CD14-positive monocyte (primary cell): ENCODE measurements at places on chromosomes 5 and 9. TPM values are rescaled to one million over a fixed set of nuclear protein-coding genes. Genes with fewer than 3 reads are reported as not detected.

- peaks cover 14% of the 10 kb centered on the region for H3K4me1 ChIP-seq
- H3K36me3 ChIP-seq, result peaks cover 55% of the 10 kb centered on the region
- DNase-seq, result peak; percentile 58
- H3K27me3 ChIP-seq, result no peaks in the 10 kb centered on the region
Measured at GRCh38 chr5:143314659-143315058, 88.8 kb downstream of the NR3C1 start.

DNA sequence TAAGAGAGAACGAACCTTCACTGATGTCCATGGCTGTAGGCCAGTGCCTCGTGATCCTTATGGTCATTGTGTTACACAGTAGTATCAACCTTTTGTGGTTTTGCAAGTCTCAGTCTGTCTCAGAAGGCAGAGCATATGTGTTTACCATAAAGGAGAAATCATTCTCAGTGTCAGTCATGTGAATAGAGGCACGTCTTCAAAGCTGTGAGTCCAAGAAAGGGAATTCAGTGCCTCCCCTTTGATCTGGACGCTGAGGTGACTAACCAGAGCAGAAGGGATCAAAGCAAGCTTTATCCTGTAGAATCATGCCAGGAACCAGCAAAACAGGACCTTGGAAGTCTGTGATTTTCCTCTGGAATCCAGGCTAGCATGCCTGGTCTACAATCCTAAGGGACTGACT, 433.9 kb downstream of the DNAH5 start:
- no peaks in the 10 kb centered on the region for H3K4me1 ChIP-seq
- no peak overlapping the region for H3K27ac ChIP-seq
- no peak overlapping the region for H3K4me3 ChIP-seq
- H3K27me3 ChIP-seq, result no peaks in the 10 kb centered on the region

DNA sequence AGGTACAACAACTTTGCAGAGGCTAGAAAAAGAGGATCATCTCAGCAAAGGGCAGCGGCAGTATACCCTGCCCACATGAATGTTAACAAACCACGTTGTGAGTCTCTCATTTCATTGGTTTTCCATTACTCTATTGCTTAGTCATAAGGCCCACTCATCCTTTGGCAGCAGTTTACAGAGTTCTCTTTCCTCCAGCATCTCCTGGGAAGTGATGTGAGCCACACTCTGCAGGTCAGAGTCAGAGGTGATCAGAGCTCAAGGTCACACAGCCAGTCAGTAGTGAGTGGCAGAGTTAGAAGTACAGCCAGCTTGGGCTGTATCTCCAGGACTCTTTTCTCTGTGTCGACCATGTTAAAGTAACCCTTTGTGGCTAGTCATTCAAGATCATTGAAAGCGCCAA, 599.6 kb upstream of the GRAMD2B start:
- DNase-seq, result no peak
- no peak overlapping the region for H3K27ac ChIP-seq
- no peaks in the 10 kb centered on the region for H3K27me3 ChIP-seq

DNA sequence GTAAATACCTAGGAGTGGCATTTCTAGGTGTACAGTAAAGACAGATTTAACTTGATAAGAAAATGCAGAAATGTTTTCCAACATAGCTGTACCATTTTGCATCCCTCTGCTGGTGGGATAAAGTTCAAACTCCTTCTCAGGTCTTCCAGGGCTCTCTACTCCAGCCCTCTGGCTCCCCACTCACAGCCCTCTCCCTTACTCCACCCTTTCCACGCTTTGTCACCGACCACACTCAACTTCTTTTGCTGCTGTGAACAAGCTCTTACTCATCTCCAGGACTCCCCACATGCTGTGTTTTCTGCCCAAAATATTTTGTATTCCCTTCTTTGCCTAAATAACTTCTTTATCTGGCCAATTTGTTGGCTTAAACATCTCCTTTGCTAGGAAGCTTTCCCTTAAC, 90.6 kb upstream of the OSMR start:
- no peak overlapping the region for H3K4me3 ChIP-seq
- H3K27ac ChIP-seq, result no peak overlapping the region
- no peaks in the 10 kb centered on the region for H3K27me3 ChIP-seq
- no peak for DNase-seq

- no peak overlapping the region for H3K27ac ChIP-seq
- no peaks in the 10 kb centered on the region for H3K36me3 ChIP-seq
- no peak overlapping the region for H3K4me3 ChIP-seq
- DNase-seq, result no peak
Measured at GRCh38 chr5:174259696-174260420, 214.4 kb downstream of the NSG2 start.

DNA sequence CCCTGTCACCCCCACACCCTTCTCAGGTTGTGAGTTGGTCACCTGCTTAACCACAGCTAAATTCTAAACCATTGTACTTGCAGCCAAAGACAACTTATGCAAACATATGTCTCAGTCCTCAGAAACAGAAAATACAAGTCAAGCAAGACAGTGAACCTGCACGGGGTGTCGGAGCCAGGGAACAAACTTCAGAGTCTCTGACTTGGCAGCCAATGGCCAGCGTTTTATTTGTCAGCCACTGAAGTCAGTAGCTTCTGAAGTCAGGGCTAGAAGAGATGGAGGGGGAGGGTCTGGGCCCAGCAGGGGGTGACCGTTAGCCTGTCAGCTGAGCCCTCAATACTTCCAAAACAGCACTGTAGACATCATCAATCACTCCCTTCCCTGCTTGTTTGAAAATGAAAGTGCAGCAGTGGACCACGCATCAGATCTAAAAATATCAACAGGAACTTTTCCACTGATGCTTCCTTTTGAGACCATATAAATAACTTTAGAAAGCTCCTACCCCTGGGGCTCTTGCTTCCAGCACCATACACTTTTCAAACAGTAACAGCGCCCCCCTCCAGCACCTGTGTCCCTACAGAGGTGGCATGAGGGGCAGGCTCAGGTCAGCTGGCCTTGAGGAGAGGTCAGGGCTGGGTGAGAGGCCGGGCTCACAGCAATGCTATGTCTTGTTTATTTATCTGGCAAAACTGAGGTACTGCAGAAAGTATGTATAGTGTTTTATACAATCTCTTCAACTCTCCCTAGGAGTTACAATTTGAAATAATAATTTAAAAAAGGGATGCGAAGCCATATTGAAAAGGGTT, 142.5 kb downstream of the ACER2 start:
- H3K4me3 ChIP-seq, result no peak overlapping the region
- no peaks in the 10 kb centered on the region for H3K36me3 ChIP-seq
- peaks cover 3% of the 10 kb centered on the region for H3K4me1 ChIP-seq
- no peaks in the 10 kb centered on the region for H3K27me3 ChIP-seq
- H3K27ac ChIP-seq, result no peak overlapping the region

DNA sequence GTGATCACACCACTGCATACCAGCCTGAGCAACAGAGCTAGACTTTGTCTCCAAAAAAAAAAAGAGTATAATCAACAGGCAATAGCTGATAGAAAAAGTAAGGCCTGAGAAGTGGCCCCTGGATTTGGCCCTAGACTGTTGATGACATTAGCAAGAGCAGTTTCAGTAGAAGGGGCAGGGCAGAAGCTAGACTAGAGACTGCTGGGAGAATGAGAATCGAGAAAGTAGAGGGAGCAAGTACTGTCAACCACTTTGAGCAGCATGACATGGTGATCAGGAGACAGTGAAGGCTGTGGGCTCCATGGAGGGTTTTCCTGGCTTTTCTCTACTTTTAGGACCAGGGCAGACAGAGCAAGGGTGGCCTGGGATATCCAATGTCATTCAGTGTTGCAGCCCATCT, 34.9 kb upstream of the B4GALT1 start:
- no peak overlapping the region for H3K4me3 ChIP-seq
- no peaks in the 10 kb centered on the region for H3K27me3 ChIP-seq
- DNase-seq, result no peak

GRCh38 chr9:16092142-16093091, 539.6 kb downstream of the CCDC171 start:
- H3K4me3 ChIP-seq, result no peak overlapping the region
- no peaks in the 10 kb centered on the region for H3K36me3 ChIP-seq
- no peaks in the 10 kb centered on the region for H3K4me1 ChIP-seq
- H3K27me3 ChIP-seq, result no peaks in the 10 kb centered on the region

- no peak for DNase-seq
- no peak overlapping the region for H3K4me3 ChIP-seq
- no peaks in the 10 kb centered on the region for H3K27me3 ChIP-seq
- H3K27ac ChIP-seq, result no peak overlapping the region
Measured at GRCh38 chr5:2191972-2192371, 309.2 kb upstream of the IRX4 start.

- peaks cover 98% of the 10 kb centered on the region for H3K27me3 ChIP-seq
- H3K36me3 ChIP-seq, result no peaks in the 10 kb centered on the region
- DNase-seq, result no peak
- no peak within 1 kb of the TSS for H3K27ac ChIP-seq
- H3K4me3 ChIP-seq, result no peak within 1 kb of the TSS
Measured at GRCh38 chr5:141488591-141489561, at the start of gene PCDHGC5. TSS of gene PCDHGC5 (plus strand) at chr5:141489081. CDS start at chr5:141489241, 160 bp downstream.

Gene RNF208
- 1.5 and 2.5 TPM in 2 replicates for polyA plus RNA-seq

Gene CCDC180
- 0.22 and 1.3 TPM in 2 replicates for polyA plus RNA-seq
